Stimulated activated CD8-positive, alpha-beta memory T cell treated with anti-CD3 and anti-CD28 coated beads, Interleukin-7, amount 100 ng/mL, for 1 hour (primary cell): ENCODE measurements at places on chromosomes 6 and 20.

- no peak for DNase-seq
Measured at GRCh38 chr6:114556846-114557488, 214.1 kb upstream of the HS3ST5 start.

DNA sequence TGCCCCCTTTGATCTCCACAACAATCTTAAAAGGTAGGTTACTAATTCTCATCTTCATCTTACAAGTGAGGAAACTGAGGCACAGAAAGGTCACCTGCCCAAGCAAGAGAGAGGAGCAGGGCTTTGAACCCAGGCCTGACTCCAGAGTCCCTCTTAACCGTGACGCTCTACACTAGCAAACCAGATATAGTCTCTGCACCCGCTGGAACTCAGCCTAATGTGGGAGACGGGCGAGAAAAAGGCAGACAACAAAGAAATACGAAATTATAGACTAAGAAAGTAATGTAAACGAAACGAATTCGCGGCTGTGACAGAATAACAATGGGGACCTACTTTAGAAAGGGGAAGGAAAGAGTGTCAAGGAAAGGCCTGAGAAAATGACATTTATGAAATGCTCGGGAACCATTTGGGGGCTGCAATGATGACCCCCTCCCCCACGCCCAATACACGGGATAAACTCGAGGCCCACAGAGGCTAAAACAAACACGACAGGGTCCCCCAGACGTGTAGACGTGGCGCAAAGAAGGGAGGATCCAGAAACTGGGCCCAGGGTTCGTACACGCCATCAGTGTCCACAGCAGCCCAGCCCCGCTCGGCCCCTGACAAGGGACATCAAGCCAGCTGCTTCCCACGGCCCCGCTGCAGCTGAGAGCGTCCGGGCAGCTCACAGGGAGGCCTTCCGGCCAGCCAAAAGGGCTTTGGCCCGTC is 637 bp downstream of the TRPC4AP start:
- no peak for DNase-seq

DNA sequence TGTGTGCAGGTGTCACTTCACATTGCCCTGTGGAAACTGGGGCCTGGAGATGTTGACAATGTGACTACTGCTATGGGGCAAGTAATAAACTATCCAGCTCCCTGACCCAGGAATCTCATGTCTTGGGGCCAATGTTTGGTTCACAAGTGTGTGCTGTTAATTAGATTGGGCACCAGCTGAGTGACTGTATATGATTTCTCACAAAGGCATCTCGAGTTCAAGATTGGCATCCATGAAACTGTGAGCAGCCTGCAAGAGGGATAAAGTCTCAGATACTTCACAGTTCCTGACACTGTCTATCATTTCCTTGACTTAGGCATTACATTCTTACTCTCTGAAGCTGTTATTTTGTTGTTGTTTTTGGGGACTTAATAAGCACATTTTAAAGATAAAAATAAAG is 264.0 kb downstream of the PRKN start:
- no peak for DNase-seq

GRCh38 chr6:14946753-14947152 is 299.1 kb upstream of the JARID2 start:
- no peak for DNase-seq

- no peak for DNase-seq
Measured at GRCh38 chr20:33789109-33789857, 21.9 kb upstream of the CHMP4B start.

GRCh38 chr20:36435592-36436541 is 105.5 kb upstream of the MYL9 start:
- peak; percentile 66 for DNase-seq

- DNase-seq: no peak
Measured at GRCh38 chr6:107409942-107410341, 49.4 kb downstream of the PDSS2 start.

- DNase-seq: no peak
Measured at GRCh38 chr6:131532580-131533039, 40.4 kb upstream of the ARG1 start.

- no peak for DNase-seq
Measured at GRCh38 chr6:35532126-35532525, 19.4 kb upstream of the TULP1 start.

DNA sequence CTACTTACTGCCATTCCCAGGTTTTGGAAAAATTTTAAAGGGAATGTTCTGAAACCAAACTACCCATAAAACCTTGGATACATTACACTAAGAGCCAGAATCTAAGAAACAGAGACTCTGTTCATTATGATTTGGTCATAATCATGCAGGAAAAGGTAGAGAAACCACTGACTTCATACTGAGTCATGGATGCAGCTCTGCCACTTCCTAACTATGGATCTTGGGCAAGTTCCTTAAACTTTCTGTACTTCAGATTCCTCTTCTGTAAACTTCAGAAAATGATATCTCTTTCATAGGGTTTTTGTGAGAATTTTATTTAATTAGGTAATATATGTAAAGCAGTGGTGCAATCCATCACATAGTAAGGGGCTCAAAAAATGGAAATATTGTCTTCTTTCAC is 20.0 kb downstream of the PLA2G7 start:
- DNase-seq: no peak

DNA sequence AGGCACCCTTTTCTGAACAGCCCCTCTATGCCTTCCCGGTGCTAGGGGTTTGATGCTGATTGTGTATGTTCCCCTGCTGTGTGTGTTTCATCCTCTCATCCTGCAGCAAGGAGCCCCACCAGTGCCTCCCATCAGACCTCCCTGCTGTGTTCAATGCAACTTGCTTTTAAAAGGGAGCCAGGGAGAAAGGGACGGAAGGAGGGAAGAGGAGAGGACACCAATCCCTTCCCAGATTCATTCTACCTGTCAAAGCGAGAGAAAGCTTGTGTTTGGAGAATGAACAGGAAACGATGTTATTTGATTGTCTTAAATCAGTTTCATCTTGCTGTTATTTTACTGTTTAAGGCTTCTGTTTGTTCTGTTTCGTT is 259.2 kb downstream of the ADGB start:
- no peak for DNase-seq

- DNase-seq: no peak
Measured at GRCh38 chr20:51525241-51526105, 17.0 kb downstream of the NFATC2 start.

DNA sequence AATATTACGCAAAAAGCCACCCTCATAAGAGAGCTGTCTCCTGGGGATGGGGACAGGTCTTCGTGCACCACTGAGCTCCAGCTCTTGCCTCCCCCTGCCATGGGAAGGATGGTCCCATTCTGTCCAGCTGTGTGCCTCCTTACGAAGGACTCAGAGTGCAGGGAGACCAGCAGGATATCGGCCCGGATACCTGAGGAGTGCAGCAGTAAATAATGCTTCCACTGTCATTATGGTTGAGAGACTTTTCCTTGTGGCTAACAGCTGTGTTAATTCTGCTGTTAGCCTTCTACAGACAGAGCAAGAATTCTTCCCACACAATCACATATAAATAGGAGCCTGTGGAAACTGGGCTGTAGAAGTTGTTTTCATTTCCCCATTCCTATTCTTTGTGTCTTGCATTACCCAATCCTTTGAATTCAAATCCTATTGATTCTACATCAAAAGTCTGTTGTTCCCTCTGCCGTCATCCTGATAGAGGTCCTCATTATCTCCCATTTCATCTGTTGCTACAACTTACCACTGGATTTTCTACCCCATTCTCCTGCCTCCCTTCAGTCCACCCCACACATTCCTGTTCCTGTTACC is 364.6 kb upstream of the SOX4 start:
- DNase-seq: no peak

DNA sequence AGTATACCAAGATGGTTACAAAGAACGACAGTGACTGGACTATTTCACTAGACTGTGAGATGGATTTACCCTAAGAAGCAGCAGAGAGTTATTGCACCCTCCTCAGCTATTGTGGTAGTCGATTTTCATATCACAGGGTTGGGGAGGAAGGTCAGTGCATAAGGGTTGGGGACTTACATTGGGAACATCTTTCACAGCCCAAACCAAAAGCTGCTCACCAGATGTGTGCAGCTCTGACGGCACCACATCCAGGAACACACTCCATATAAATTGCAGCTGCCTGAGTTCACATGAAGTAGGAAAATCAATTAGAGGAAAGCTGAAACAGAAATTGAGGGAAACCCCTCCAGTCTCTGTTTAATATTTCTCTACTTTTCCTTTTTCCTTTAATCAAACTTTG is 470.5 kb upstream of the NRSN1 start:
- no peak for DNase-seq

DNA sequence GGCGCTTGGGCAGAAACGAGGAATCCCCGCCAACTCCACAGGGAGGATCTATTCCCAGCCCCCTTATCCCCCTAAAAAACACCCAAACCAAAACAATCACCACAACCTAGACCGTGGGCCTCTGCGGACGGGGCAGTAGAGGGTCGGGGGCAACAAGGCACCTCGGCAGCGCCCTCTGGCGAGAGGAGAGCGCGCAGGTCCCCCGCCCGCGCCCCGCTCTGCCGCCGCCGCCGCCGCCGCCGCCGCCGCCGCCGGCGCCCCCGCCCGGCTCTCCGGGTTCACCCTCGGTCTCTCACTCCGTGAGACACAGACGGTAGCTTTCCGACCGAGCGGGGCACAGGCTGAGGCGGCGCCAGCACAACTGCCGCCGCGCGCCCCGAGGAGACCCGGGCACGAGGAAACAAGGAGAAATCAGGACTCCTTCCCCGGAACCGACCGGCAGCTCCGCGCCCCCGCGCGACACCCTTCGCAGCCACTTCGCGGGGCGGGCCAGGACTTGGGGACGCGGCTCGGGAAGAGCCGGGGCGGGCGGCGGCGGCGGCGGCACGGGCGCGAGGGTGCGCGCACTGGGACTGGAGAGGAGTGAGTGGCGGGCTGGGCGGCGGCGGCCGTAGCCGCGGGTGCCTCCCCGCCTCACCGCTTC is at the start of gene SLC35F1:
Gene SLC35F1, plus strand, starts transcription at position 307 of the 643 bp plus-strand sequence.
- DNase-seq: no peak
